CD4-positive, alpha-beta memory T cell (primary cell): ENCODE measurements at places on chromosomes 2 and 18. TPM values are rescaled to one million over a fixed set of nuclear protein-coding genes. Genes with fewer than 3 reads are reported as not detected.

- no peak for DNase-seq
These were observed 34.2 kb upstream of the PRLH start for GRCh38 chr2:237532160-237532559.

DNA sequence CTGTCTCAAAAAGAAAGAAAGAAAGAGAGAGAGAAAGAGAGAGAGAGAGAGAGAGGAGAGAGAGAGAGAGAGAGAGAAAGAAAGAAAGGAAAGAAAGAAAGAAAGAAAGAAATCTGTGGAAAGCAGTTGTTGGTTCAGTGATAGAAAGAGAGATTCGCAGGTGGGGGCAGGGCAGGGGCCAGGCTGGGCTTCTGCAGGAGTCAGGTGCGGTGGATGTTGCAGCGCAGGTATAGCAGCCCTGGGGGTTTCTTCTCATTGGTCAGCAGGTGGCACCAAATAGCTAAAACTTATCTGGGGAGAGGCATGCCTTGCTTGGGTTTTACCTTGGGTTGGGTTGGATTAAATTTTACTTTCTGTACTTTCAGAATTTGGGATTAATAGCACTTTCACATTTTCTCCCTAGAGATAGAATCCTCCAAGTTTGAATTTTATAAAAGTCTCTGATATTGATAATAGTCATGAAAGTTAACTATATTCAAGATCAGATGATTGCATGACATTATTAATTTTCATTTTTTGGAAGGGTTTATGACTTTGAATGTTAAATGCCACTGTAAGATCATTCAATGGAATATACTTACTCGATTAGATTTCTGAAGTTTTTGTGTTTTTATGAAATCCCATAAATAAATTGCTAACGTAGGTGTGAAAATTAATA is 66.6 kb downstream of the SPTBN1 start:
- DNase-seq = peak; percentile 79

GRCh38 chr2:146806364-146807005 is 1038.3 kb upstream of the ACVR2A start:
- DNase-seq = no peak

GRCh38 chr18:79512461-79513380 is 117.0 kb downstream of the NFATC1 start:
- no peak for DNase-seq

DNA sequence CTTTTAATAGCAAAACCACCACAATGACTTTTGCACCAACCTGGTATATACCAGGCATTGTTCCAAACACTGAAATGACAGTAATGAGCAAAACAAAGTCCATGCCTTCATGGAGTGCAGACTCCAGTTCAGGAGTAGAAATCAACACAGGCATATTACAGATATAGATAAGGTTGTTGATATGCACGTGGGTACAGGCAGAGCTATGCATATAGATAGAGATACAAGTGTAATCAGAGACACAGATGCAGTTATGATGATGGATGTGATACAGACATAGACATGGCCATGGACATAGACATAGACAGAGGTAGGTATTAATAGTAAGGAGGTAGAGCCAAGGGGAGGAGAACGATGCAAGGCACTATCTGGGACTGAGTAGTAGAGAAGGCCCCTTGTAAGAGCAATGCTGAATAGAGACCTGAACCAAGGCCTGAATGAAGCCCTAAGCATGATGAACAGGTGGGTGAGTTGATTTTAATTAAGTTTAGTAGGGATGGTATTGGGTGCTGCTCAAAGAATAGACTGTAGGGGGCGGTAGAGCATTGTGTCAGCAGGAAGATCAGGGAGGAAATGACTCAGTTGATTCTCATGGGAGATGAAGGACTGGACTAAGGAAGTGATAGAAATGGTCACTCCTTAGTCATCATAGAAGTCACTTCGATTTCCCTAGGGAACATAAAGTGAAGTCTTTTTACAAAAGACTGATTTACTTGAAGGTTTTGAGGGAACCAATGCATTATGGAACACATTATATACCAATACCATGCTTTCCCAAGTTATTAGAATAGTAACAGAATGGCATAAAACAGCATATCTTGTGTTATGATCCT is 39.4 kb downstream of the CMPK2 start:
- peak; percentile 50 for DNase-seq

DNA sequence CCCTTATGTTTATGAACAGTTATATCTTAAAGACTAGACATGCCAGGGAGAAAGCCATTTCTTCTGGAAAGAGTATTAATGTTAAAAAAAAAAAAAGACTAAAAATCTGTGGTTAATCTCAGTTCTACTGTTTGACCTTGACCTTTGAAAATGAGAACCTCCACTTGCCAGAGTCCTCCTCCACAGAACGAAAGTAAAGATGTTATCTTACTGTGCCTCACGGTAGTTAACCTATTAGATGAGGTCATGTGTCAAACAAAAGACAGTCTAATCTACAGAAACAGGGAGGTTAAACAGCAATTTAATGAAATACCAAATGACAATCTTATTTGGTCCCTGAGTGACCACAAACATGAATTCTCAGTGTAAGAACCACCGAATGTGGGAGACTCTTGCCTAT is 51.2 kb downstream of the SLC14A2 start:
- DNase-seq = peak; percentile 65

DNA sequence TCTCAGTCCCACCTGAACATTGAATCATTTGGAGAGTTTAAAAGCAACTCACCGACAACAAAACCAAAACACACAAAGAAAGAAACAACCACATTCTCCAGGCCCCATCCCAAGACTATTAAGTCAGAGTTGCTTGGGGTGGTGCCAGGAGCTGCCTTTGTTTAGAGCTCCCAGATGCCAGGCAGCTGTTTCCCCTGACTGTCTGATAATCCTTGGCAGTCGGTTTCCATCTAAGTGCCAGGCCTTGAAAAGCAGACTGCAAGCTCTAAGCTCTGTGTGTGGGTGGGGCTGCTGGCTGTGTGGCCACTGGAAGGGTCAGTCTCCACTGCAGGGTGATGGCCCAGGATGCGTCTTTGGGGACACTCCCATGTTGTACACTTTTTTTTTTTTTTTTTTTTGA is 255.3 kb upstream of the AGAP1 start:
- no peak for DNase-seq

PTPRN gene
- 0.31 TPM for polyA plus RNA-seq

DNA sequence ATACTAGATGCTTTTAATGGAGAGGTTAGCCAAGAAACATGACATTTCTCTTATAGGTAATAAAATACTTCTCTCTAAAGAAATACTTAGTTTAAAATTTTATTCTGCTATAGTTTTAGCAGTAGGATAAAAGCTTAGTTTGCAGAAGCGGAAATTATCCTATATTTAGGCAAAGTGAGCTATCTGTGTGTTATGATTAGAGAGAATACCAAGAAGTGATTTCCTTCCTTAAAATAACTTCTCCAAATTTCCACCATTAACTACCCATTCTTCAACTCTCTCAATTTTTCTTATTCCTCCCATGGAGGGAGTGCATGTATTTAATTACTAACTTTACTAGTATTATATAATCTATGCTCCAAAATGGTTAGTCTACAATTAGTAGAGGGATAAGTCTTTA is 15.8 kb upstream of the IL1RL1 start:
- no peak for DNase-seq

DNA sequence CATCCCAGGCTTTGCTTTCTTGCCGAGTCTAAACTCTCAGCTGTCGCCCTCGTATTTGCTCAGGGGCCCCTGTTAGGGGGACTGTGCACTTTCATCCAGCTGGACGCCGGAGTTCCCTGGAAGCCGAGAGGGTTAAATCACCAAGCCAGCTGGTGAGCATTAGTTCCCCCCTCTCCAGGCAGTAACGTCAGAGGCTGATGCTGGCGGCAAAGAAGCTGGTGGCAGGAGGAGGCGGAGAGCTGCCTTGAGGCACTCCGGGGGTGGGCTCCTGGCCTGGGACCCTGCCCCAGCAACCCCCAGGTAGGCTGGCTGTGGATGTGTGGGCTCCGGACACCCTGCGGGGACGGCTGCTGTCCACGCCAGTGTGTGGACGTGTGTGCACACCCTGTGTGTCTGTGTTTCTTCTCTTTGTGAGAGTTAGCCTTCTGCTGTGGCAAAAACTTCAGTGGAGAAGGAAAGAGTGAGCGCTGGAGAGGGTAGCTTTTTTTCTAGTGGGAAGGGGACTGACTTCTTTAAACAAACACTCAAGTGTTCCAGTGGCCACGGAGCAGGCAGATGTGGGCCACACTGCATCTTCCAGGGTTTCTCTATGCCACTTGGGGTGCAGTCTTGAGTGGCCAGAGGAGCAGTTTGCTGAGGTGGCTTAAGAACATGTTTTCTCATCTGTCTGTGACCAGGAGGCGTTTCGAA is 84.7 kb downstream of the GLI2 start:
- DNase-seq = no peak

- DNase-seq = no peak
These were observed 863.4 kb upstream of the KLHL29 start for GRCh38 chr2:22521620-22522019.

DNA sequence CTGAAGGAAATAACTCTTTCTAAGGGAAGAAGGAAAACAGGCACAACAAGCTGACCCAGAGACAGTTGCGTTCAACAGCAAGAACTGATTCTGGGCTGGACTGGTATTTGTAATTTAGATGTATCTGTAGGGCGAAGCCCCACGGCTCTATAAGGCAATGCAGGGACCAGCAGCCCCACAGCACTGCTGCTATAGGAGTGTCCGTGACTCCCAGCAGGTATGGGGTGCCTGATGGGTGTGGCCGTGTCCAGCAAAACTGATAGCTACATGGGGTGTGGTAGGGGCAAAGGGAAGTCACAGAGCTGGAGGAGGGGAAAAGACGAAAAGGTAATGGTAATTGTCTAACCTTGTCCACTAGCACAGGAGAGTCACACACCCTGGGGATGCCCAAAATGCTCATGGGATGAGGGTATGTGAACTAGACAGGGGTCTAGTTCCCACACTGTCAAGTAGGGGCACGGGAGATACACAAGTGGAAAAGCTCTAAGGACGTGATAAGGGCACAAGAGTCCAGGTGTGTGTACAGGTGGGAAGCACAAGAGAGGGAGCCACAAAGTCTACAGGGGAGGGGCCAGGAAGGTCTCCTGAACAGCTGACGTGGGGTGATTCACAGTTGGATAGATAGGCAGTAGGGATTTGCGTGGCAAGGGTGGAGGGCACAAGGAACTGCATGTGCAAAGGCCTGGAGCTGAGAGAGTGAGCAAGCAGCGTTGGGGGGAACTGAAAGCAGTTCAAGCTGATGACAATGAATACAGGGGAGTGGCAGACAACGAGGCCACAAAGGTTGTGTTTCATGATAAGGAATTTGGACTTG is 48.5 kb upstream of the ASPRV1 start:
- no peak for DNase-seq

GRCh38 chr18:2406544-2406943 is 164.8 kb downstream of the METTL4 start:
- no peak for DNase-seq

DNA sequence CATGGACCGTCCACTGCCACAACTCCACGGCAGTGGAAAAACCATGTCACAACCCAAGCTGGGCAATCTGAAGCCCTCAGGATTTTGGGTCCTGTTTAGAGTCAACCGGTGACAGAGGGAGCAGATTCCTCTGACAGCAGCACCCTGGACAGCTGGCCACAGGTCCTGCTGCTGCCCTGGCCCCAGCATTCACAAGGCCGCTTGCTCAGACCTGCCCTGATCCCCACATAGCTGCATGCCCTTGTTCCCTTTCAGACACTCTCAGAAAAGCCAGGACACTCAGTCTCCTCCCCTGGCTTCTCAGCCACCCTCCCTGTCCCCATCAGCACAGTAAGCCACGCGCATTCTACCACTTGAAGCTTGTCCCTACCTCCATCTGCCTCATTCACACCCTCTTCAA is 1.6 kb downstream of the COPS9 start:
- no peak for DNase-seq

DNA sequence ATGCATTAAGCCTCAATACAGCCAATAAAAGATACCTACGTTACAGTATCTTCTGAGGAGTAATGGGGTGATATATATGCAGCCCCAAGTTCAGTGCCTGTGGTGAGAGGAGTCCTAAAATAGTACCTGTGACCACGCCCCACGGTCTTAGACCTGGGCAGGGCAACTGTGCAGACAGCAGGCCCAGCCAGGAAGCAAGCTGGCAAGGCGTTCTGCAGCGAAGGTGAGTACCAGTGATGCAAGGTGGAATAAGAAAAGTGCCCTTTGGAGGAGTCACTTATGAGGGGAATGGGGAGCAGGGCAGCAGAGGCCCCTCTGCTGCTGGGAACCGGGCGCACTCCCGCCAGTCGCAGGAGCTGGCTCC is 12.7 kb upstream of the MAP3K2 start:
- no peak for DNase-seq

DNA sequence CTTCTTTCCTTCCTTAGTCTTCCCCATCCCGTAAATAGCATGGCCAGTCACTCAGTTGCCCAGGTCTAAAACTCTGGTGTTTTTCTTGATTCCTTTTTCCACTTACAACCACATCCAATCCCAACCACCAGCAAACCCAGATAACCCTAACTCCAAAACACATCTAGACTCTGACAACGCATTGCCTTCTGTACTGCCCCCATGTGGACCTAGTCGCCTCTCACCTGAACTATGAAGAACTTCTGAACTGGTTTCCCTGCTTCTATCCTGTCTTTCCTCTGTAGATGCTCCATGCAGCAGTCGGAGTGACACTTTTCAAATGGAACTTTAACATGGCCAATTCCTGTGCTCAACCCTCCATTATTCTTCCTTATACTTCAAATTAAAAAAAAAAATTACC is 26.5 kb downstream of the ST6GAL2 start:
- DNase-seq = no peak

C2orf78 gene
- polyA plus RNA-seq = not detected

- DNase-seq = no peak
These were observed 184.7 kb downstream of the NEDD4L start for GRCh38 chr18:58228762-58229161.

DNA sequence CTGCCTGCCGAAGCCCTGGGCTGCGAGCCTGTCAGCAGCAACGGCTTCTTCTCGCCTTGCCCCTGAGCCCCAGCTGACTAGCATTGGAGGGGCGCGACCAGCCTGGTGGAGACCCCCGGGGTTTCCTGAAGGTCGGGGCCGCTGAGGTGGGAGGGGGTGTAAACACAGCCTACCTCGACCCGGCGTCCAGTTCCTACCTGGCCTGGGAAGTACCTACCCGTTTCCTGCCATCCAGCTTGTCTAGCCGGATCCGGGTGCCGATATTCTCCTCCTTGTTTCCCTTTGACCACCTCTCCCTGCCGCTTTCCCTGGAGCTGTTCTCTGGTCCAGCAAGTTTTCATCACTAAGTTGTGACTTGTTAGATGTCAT is 511 bp downstream of the MOB4 start:
- DNase-seq = no peak

NCKAP1 gene
- polyA plus RNA-seq = 0.24 TPM

PROKR1 gene
- polyA plus RNA-seq = 0.07 TPM

DNA sequence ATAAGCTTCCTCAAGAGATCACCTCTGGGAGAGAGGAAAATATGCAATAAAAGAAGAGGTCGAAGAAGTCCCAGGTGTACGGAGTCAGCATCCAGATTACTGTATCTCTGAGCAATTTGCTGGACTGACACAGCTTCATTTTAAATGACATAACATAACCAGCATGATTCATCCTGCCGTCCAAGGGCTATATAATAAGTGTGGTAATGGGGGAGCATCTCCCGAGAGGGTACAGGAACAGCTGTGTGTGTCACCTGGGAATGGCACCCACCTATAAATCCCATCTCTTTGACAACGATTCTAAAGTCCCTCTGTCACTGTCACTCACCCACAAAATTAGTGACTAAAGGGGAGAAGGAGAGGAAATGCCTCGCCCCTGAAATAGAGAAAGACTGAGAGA is 19.3 kb upstream of the FZD7 start:
- no peak for DNase-seq

- no peak for DNase-seq
These were observed 132.5 kb downstream of the CSRNP3 start for GRCh38 chr2:165601928-165602521.
